ENCODE measurements at places on chromosomes 5 and 9.

GRCh38 chr9:967436-967835 is 9.0 kb upstream of the DMRT3 start:
- no peak for DNase-seq

- no peak for DNase-seq
Measured at GRCh38 chr9:69611221-69611620, 61.0 kb downstream of the APBA1 start.

DNA sequence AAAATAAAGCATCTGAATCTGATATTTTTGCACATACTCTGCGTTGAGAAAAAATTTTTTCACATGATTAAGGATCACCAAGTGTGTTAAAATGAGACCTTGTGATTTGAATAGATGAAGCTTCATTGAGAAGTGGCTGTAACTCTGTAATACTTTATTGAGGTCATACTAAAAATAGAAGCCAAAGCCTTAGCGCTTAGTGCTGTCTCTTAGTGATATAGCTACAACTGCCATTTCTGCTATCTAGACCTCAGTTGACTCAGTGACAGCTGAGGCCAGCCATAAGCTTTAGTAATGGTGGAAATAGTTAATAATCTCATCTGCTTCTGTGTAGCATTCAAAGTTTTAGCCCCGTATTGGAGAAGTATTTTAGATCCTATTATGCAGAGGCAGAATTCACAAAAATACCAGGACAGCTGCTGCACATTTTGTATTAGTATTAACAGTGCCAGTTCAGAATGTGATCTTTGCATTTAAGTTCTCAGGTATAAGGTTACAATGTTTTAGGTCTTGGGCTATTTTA is 107.4 kb upstream of the SGCD start:
- DNase-seq, result no peak

DNA sequence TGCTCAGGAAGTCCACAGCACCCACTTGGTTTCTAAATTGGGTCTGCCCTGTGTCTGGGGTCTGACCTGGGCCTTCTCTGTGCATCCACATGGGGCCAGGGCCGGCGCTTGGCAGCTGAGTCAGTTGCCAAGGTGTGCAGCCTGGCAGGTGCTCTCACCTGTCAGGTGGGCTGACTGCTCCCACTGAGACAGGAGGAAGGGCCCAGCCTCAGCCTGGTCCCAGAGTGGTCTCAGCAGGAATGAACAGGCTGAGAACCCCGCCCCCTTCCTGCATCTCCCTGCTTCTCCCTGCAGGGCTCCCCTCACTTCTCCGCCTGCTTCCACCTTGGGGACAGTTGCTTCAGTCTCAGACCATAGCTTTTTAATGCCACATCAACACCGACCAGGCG is 60.5 kb downstream of the BARX1 start:
- DNase-seq, result no peak

DNA sequence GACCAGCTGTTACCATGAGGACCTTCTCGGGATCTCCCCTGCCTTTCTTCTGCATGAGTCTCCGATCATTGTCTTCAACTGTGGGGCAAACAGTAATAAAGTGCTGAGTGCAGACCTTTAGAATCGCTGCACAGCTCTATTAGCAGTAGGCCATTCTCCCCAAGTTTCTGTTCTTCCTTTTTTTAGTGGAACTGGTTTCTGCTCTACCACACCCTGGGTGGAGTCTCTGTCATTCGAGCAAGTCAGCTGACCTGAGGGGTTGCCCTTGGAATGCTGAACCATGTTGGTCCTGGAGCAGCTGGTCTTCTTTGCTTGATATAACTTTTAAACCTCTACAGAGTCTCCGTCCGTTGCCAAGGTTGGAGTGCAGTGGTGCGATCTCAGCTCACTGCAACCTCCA is 33.4 kb upstream of the GNPDA1 start:
- DNase-seq, result no peak

DNA sequence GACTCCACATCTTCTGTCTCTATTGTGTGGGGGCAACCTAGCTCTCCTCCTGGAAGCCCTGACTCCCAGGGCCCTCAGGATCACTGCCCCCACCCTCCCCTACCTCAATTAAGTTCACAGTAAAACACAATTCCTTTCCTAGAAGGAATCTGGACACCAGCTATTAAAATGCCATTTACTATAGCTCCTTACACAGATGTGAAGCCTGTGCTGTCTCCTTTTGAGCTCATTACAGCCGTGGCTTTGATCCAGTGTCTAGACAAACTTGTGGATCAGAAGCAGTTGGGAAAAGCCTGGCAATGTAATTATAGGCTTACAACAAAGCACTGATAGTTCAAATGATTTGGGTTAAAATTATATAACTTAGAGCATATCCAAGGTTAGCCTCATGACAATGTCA is 107.0 kb upstream of the SMIM23 start:
- no peak for DNase-seq

- DNase-seq, result no peak
Measured at GRCh38 chr9:124044448-124044847, 32.9 kb downstream of the LHX2 start.

DNA sequence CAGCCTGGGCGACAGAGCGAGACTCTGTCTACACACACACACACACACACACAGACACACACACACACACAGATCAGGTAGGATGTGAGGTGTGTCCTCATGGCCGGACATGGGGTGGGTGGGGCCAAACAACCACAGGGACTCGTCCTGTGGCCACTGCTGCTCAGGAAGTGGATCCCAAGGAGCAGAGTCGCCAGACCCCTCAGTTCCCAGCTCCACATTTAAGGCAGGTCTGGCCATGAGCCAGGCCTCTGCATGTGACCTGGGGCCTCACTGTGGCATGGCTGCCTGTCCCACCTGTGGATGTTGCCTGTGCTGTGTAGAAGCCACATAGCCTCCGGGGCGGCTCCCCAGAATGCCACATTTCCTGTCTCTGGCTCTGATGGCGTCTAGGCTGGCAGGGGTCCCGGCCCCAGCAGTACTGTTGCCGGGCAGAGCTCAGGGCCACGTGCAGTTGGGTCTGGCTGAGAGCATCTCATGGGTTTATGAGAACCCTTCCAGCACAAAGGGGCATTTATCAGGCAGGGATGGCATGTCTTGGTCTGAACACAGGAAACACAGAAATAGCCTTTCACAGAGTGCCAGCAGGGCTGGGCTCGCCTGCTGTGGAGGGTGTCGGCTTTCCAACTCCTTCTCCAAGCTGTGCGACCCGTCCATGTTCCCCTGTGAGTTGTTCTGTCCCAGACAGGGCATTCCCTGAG is 9.9 kb upstream of the NINJ1 start:
- DNase-seq, result no peak

- no peak for DNase-seq
Measured at GRCh38 chr9:15249042-15249818, 57.8 kb downstream of the TTC39B start.

- no peak for DNase-seq
Measured at GRCh38 chr9:94901019-94901363, 174.5 kb downstream of the AOPEP start.

GRCh38 chr5:34511481-34511880 is 144.6 kb upstream of the RAI14 start:
- no peak for DNase-seq

DNA sequence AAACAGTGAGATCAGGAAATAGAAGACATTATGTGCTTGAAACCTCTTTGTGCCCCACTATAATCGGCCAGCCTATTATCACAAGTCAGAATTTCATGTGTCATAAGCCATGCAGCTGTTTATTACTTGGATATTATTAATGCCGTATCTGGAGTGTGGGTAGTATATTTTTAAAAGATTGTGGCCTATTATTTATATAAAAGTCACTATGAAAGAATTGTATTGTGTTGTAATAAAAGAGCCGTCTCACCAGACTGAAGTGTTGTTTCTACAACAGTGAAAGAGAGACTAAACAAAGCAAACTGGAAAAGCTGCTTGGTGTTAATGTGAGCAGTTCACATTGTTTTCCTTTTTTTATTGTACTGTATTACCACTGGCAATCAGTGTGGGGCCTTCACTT is 449.1 kb downstream of the PSAT1 start:
- no peak for DNase-seq

DNA sequence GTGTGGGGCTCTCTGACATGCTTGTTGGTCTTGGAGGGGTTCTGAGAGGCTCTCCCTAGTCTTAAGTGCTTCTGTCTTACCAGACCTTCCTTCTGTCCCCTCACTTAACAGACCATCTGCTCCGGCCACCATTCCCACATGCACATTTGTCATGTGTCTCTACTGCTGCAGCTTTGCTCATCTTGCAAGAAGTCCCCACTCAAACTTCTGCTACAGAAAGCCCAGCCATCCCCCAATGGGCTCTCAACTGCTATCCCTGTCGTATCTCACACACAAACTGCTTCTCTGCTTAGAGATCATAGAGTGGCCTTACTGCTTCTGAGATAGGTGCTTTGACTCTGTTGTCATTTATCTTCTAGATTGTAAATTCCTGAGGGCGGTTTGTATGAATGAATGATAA is 69.4 kb downstream of the NUP214 start:
- DNase-seq, result no peak

- DNase-seq, result no peak
Measured at GRCh38 chr5:171363846-171364245, 23.8 kb upstream of the NPM1 start.

DNA sequence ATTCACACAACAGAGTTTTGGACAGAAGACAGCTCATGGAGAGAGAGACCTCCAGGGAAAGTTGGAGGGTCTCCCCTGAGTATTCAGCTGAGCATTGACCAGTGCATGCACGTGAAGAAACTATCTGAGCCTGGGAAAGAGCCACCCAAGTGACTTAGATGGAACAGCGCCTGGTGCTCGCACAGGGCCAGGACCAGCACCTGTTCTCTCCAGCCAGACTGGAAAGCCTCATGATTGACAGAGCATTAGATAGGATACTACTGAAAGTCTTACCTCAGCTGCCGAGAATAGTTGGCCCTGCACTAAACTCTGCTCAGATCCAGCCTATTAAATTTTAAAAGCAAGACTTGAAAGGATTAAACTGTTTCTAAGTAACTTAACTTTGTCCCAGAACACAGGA is 28.3 kb upstream of the NEURL1B start:
- DNase-seq, result no peak

DNA sequence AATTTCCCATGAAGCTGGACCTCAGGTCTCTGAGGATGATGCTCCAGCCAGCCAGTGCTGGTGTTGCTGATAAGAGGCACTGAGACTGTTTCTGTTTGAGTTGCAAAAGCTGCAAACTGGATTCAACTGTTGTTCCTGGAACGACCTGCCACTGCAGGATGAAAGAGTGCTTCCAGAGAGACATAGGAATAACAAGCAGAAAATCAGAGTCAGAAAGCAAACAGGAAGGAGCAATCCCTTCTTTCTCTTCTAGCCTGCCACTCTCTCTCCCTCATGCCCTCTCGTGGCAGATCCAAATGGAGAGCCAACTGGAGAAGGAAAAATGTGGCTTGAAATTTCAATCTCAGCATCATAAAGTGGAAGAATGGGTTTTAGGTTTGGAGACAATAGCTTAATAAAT is 110.4 kb downstream of the STARD4 start:
- no peak for DNase-seq

GRCh38 chr5:86869268-86869667 is 251.5 kb downstream of the COX7C start:
- DNase-seq, result no peak

DNA sequence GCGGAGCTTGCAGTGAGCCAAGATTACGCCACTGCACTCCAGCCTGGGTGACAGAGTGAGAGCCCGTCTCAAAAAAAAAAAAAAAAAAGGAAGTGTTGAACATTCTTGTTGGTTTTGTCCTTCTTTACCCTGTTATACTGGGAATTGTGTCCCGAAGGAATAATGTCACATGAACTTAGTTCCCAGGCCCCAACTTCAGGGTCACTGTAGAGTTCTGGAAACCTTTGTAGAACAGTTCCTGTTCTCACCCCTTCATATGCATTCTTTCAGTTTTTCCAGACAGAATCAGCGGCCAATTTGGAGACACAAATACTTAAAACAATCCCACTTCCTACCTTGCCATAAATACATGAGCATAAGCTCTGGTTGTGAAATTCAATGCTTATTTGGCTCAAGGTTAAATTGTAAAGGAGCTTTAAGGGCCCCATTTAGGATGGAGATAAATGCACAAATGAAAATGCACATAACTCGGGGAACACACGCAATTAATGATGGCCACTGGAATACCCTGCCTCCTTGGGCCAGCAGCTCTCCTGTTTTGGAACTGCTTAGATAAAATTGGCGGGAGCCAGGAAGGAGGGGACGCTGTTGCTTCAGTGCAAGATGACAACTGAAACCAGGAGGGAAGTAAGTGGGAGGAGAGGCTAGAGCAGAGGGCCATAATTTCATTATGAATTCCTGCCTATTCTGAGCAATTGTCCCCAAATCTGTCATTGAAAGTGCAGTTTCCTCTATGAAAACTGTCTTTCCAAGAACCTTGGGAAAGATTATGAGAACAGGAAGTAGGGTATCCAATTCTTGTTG is 153.7 kb downstream of the FGF1 start:
- no peak for DNase-seq

- DNase-seq, result no peak
Measured at GRCh38 chr9:111542497-111543254, 17.7 kb downstream of the ZNF483 start.

DNA sequence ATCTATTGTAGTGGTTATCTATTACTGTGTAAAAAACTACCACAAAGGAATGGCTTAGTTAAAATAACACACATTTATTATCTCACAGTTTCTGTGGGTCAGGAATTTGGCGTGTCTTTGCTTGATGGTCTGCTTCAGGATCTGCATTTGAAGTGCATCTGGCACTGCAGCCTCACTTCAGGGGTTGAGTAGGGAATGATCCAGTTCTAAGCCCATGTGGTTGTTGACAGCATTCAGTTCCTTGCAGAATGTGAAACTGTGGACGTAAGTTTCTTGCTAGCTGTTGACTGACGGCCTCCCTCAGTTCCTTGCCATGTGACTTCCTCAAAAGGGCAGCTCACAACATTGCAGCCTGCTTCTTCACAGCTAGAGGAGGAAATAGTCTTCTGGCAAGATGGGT is 2.1 kb upstream of the OGN start:
- no peak for DNase-seq

DNA sequence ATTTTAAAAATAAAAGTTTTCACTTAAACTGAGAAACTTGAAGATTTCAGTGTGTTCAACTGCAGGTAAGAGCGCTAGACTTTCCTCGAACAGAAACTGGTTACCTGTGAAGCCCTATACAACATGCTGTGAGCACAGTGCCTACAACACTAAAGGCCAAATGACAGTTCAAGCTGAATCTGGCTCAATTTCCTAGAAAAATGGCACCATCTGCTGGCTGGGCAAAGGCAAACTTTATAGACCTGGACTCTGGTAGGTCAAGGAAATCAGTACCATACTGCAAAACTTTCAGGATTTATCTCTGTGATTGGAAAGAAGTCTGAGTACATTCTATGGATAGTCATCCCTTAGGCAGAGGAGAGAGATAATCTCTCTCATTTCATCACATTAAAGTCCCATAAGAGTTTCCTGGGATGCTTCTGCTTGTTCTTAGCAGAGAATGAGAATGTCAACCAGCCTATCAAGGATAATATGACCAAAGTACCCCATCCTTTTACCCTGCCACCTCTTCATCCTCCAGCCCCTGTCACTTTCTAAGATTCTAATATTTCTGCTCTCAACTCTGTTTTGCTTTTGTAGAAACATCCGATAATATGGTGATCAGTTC is 31.8 kb upstream of the FOXB2 start:
- no peak for DNase-seq

- DNase-seq, result no peak
Measured at GRCh38 chr9:80061940-80062339, 490.2 kb downstream of the TLE4 start.
